ENCODE measurements at places on chromosomes 6 and 20.

- DNase-seq = no peak
Observed at GRCh38 chr6:168447282-168447681, 6.3 kb downstream of the SMOC2 start.

GRCh38 chr6:7562769-7563168, 21.3 kb downstream of the DSP start:
- no peak for DNase-seq

- no peak for DNase-seq
Observed at GRCh38 chr6:41269716-41270115, 16.8 kb downstream of the TREM1 start.

DNA sequence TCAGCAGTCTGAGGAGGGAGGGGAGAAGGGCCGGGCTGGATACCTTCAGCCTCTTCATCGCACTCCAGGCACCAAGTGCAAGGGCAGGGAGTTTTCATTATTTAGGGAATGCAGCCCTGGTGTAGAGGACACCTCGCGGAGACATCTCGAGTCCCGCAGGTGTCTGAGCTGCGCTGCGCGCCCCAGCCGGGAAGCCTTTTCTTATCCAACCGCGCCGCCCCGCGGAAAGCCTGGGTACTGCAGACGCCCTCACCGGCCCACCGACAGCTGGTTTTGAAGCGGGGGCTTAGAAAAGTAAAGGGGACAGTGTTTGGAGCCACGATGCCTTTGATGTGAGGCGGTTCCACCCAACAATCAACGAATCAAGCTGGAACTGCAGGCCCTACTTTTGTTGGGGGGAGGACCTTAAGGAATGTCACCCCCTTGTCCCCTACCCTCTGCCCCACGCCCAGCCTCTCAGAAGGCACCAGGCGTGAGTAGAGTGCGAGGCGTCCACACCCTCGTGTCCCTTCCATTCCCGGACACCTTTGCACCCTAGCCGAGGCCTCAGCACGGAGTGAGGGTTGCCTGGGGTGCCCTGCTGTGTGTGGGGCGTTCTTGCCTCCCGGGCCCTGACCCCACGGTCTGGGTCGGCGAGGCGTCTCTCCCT, 8.6 kb downstream of the NKX2-2 start:
- DNase-seq = no peak

DNA sequence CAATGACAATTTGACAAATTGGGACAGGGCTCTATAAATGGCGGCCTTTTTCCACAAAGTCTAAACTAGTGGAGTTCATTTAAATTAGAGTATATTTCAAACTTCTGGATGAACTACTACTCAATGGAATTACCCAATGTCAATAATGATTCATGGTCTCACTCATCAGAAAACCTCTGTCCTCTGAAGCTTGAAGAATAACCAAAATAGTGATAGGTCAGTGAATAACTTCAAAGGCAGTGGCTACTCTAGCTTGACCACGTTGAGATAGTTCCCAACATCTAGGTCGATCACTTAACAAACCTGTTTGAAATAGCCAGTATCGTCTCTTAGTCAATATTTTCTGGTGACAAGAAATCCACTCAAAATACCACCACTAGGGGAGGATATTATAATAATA, 197.6 kb downstream of the HDGFL1 start:
- DNase-seq = no peak

GRCh38 chr6:39319621-39320362, 2.7 kb downstream of the KCNK16 start:
- no peak for DNase-seq

DNA sequence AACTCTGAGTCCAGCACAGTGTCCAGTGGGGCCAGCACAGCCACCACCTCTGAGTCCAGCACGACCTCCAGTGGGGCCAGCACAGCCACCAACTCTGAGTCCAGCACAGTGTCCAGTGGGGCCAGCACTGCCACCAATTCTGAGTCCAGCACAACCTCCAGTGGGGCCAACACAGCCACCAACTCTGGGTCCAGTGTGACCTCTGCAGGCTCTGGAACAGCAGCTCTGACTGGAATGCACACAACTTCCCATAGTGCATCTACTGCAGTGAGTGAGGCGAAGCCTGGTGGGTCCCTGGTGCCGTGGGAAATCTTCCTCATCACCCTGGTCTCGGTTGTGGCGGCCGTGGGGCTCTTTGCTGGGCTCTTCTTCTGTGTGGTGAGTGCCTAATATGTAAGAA, 3.8 kb downstream of the MUC21 start:
- DNase-seq = no peak
